ENCODE measurements at places on chromosomes 16 and 17.

DNA sequence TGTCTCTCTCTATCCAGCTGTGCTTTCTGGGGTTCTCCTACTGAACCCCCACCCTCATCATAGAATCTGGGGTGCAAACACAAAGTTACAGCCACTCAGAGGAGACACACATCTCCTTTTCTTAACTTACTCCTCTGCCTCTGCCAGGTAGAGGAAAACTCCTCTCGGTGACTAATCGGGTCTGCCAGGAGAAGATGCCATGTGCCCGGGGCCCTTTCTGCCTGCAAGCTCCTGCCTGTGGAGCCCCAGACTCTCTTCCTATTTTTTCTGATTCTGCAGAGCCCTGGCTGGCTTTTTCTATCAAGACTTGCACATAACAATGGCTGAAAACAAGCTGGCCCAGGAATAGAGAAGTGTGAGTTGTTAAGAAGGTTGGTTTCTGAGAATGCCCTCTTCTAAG, 10.4 kb downstream of the SLC6A4 start:
- DNase-seq, result no peak

DNA sequence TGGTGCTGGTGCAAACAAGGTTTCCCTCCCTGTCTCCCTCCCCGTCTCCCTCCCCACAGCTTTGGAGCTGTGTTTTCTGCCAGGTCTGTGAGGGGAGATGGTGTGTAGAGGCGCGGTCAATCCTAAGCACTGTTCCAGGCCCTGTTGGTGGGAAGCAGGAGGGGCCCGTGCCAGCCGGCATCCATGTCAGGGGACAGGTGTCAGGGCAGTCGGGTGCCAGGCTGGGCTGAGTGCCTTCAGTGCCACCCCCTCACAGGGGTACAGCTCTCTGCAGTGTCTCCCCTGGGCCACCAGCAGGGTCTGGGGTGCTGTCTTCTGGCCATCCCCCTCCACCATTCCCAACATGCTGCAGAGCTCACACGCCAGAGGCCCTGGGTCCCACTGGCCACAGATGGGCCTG, 73.6 kb downstream of the KLHDC4 start:
- DNase-seq, result no peak

DNA sequence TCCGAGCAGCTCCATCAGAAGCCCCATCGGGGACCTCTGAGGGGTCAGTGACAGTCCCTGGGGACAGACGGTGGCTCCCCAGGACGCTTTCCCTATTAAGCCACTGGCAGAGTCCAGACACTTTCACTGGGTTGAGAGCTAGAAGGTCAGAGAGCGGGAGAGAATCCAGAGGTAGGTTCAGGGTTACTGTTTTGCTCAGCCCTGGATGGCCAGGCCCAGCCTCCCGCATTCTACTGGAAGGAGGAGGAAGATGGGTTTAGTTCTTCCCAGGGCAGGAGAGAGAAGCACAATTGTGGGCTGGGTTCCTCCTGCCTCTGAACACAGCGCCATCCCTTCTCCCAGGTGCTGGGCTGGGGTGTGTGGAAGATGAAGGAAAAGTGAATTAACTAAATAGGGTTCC, 452.8 kb downstream of the SLC39A11 start:
- DNase-seq, result no peak

DNA sequence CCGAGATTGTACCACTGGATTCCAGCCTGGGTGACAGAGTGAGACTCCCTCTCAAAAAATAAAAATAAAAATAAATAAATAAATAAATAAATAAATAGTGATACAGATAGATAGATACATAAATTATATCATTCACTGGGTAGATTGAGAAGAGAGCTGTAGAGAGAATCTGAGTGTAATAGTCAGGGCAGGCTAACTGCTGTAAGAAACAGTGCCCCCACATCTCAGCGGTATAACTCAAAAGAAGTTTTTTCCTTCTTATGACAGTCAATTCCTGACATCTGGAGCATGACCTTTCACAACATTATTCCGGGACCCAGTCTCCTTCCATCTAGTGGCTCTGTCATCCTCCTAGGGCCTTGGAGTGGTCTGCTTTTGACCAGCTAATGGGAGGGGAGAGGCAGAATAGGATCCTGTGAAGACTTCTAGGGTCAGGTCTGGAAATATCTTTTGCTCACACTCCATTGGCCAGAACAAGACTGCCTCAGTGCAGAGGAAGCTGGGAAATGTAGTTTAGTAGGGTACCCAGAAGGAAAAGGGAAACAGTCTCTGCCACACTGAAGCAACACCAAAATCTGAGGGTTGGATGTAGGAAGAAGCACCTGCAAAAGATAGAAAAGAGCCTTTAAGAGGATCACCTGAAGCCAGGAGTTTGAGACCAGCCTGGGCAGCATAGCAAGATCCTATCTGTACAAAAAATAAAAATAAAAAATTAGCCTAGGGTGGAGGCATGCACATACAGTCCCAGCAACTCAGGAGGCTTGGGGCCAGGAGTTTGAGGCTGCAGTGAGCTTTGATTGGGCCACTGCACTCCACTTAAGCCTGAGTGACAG, 3.0 kb upstream of the QPRT start:
- DNase-seq, result peak; percentile 70

- DNase-seq, result peak; percentile 80
Observed at GRCh38 chr16:17451843-17452242, 18.9 kb downstream of the XYLT1 start.

- peak; percentile 84 for DNase-seq
Observed at GRCh38 chr16:31129568-31130335, 5.8 kb downstream of the PRSS8 start.

DNA sequence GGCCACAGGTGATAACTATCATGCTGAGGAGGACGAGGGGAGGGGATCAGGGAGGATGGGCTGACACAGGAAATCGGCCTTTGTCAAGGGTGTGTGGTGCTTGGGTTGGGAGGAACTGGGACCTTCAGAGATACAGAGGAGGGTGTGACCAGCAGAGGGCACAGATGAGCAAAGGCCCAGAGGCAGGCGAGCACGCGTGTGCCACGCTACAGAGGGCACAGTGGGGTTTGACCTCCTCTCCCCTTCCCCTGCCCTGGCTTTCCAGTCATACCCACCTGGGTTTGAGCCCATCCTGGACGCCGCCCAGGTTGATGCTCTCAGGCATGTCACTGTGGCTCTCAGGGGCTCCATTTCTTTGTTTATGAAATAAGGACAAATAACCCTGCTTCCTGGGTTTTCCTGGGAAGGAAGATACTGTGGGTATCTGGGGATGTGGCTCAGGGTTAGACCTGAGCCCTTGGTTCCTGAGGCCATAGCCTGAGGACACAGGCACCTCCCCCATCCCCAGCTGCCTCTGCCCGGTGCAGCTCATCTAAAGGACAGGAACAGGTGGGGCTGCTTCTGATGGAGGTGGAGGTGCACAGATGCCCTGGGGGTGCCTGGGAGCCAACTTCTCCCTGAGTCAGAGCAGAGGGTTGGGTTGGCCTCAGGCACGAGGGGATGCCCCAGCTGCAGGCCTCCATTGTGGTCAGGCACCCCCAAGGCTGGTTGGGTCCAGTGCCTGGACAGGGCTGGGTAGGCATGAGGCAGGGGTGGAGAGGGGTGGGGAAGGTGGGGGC, 51.8 kb downstream of the BEAN1 start:
- DNase-seq, result peak; percentile 83

- no peak for DNase-seq
Observed at GRCh38 chr16:79897453-79898146, 297.1 kb upstream of the MAF start.

DNA sequence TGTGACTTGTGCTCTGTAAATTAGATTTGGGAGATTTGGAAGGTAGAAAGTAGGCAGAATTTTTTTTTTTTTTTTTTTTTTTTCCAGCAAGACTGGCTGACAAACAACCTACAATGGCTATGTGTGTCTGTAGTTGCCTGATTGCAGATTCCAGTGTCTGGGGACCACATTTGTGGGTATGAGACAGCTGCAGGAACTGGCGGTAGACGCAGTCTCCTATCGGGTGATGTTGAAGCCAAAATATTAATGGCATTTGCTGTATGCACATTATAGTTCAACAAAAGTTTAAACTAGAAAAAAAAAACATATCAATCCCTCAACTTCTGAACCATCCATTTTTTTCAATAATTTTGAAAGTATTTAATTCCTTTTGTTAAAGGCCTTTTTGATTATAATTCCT, 665.2 kb downstream of the TOX3 start:
- DNase-seq, result no peak

DNA sequence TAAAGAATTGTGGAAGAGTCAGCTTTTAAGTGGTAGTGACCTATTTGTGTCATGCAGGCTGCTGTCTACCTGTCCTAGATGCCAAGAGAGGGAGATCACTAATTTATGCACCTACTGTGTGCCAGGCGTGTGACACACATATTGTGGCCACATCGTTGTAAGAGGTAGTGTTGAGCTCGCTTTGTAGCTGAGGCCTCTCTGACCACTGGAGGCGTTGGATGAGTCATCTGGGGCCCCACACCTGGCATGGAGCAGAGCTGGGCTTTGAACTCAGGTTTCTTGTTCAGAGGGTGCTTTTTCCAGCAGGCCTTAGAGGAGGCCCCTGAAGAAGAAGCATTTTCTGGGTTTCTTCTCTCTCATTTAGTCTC, 52.3 kb upstream of the LGALS9 start:
- no peak for DNase-seq

GRCh38 chr17:6559753-6560215, 3.4 kb upstream of the PITPNM3 start:
- DNase-seq, result no peak

DNA sequence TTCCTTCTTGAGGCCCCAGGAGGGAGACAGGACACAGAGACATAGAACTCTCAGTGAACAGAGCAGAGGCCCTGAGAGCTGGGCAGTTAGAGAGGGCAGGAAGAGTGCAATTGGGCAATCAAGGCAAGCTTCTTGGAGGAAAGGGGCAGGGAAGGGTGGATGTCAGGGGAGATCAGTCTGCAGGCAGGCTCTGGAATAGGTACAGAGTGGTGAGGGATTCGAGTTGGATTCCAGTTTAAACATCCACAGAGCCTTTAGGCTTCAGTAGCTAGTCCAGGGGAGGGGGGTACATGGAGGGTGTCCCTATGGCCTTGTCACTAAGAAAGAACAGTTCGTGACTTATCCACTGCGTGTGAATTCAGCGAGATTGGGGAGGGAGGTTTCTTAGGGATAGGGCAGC, 2.0 kb downstream of the PYY start:
- DNase-seq, result no peak

DNA sequence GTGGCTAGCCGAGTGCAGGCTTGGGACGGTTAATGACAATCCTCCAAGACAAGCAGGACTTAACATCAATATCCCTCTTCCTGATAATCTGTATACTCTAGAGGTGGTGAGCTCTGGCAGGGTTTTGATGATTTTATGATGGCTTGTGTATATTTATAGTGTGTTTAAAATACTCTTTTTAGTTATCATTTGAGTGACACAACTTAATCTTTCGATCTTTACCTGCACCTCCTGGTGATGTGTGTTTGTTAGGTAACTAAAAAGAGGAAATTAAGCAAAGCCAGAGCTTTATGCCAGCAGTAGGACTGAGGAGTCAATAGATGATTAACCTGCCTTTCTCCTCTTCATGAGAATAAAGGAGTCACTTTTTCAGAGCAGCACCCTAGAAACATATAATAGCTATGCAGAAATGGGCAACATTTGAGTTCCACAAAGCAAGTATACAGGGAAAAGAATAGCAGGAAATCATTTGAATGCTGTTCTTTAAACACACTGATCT, 210.5 kb downstream of the IRX3 start:
- no peak for DNase-seq

DNA sequence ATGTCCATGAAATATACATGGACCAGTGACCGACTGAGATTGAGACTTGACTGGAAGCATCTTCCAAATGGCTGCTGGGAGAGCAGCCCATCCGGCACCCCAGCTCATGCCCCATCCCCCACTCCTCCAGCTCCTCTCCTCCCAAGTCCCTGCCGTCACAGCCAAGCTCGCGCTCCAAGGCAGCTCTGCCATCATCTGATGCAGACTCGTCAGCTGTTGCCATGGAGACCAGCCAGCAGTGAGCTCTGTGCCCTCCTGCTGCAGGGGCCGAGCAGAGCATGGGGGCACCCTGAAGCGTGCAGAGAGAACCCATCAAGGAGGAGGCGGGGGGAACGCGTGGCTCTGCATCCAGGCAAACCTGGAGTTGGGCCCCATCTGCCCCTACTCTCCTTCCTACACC, 74.5 kb upstream of the TNRC6C start:
- no peak for DNase-seq

DNA sequence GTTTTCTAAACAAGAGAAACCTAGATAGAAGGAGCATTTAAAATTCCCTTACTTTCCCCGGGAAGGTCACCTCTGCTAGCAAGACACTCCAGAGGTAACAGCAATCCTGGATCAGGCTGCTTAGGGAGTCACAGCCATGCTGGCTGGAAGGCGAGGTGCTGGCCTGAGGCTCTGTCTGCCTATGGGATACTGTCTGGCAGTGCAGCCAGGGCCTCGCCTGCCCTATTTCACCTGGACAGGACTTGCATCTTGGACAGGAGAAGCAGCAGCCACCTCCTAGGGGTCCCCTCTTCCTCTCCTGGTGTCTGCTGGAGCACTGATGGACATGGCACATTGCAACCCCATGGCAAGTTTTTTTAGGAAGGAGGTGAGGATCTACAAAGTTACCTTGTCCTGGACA, 15.1 kb downstream of the FA2H start:
- no peak for DNase-seq

DNA sequence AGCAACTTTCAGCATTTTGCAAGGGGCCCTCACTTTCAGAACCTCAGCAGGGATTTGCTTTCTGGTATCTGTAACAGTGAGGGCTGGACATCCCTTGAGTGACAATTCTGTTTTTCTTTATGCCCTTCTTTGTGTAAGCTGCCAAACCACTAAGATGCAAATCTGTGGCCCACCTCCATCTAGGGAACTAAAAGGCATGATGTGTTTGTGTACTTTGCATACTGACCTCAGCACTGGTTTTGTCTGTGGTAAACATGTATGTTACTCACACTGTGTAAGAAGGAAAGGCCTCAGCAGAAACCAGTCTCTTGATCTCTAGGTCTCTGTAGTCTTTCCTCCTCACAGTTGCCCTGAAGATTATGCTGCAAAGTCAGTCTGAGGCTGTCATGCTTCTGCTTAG, 396.6 kb upstream of the DYNLRB2 start:
- DNase-seq, result no peak

GRCh38 chr17:68800751-68801150, 154.4 kb downstream of the ABCA8 start:
- no peak for DNase-seq

DNA sequence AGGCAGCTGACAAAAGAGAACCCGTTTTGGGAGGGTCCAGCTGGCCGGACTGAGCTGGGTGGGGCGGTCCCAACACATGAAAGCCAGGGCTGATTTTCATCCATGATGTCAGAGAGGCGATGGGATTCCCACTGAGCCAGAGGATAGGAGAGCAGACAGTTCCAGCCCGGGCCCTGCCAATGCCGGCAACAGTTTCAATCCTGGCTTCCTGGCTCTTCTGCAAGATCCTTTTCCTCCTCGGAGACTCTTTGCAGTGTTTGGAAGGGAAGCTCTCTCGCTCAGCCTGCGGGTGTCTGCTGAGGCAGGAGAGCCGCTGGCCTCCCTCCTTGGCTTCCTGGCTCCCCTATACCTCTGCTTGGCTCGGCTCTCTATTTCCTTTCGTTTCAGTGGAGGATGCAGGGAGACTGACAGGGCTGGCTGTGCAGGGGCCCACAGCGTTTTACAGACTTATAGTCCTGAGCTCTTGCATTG, 145.5 kb upstream of the SOX9 start:
- DNase-seq, result no peak

- no peak for DNase-seq
Observed at GRCh38 chr17:351875-352420, 659 bp downstream of the RPH3AL start.

GRCh38 chr17:882827-883585, 96.6 kb downstream of the NXN start:
- no peak for DNase-seq

- no peak for DNase-seq
Observed at GRCh38 chr17:49987290-49987585, 7.8 kb downstream of the DLX3 start.

GRCh38 chr16:21600031-21600773, 825 bp downstream of the METTL9 start:
- peak; percentile 58 for DNase-seq
